ENCODE measurements at places on chromosomes 5 and 9.
A peak's percentile ranks its signal among the peaks of the same experiment; 100 is the strongest.

DNA sequence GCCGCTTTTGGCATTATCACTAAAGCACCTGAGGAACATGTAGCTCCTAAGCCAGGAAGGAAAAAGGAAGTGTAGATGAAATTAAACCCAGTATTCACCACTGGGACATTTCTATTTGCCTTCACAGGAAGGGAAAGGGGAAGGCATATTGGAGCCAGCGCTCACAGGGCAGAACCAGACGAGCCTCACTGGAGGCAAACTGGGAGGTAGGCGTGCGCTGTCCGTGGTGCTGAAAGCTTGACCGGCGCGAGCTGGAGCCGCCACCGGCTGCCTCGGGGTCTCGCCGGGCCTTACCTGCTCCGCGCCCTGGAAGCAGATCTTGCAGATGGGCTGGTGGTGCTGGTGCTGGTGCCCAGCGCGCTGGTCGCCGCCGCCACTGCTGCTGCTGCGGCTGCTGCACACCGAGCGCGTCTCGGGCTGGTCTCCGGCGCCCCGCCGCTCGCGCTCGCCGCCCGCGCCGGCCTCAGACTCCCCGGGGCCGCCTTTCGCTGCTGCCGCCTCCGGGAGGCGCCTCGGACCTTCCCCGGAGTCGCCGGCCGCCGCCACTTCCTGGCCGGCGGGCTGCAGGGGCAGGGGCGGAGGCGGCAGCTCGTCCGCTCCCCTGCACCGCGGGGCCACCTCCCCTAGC lies 732 bp downstream of the MARCHF11 start:
- DNase-seq: peak; percentile 71

- no peak for DNase-seq
Observed at GRCh38 chr5:134101686-134102439, 12.6 kb upstream of the TCF7 start.

- no peak for DNase-seq
Observed at GRCh38 chr5:81756016-81756415, 5.1 kb upstream of the SSBP2 start.

GRCh38 chr5:178627259-178627598 lies 379 bp upstream of the CLK4 start:
- no peak for DNase-seq

DNA sequence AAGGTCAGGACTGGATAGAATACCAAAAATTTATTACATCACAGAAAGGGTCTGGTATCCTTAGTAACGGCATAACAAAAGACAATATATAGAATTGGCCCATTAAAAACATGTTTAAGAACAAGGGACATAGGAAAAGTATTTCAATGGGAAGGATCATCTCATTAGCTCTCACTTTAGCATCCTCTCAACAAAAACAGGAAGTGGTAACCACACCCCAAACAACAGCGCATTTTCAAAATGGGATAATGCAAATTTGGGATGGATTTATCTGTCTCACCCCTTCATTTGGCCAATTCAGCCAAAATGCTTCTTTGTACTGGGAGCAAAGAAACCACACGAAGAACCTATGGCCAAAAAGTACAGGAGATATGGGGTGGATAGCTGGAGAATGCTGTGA lies 9.8 kb upstream of the UGT3A1 start:
- no peak for DNase-seq

- DNase-seq: no peak
Observed at GRCh38 chr9:126430124-126430523, 103.5 kb downstream of the MVB12B start.

GRCh38 chr9:98118640-98119601 lies at the start of gene TRIM14:
Gene TRIM14, minus strand, starts transcription at chr9:98119222. Its CDS starts 34 bp downstream, at chr9:98119188.
- DNase-seq: peak; percentile 42

DNA sequence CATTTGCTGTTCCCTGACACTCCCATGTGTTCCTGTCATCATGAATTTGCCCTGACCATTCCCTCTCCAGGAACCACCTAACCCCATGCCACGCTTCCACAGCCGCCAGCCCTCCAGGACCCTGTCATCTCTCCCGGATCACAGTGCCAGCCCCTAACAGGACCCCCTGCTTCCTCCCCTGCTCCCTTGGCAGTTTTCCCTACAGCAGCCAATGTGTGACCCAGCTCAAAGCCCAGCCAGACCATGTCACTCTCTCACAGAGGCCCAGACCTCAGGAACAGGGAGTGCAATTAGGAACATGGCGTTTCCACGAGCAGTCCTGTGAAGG lies 8.1 kb downstream of the FOXE1 start:
- DNase-seq: no peak

- no peak for DNase-seq
Observed at GRCh38 chr5:79544131-79544530, 30.2 kb upstream of the HOMER1 start.

DNA sequence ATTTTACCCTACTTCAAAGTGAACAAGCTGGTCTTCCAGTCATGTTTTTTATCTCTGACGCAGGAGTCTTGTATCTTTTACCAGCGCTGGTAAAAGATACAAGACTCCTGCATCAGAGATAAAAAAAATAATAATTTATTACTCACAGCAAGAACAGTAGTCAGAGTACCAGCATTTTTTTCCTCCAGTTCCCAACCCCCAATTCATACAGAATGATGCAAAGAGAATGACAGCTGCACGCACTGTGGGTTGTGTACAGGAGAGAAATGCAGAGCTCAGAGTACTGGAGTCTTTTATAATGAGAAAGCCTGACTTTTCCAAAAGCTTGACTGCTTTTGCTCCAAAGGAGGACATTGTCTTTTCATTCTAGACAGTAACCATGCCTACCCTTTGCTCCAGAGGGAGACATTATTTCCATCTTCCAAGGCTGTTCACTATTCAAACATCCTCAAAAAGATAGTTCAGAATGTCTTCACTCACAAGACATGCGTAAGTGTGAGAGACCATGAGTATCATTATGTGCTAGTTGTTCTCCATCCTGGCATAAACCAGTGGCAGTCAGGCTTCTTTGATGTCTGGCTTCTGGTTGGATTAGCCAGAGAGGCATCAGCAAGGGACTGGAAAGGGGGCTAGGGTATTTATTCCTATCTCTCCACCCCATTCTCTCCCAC lies 14.3 kb upstream of the RANBP6 start:
- peak; percentile 15 for DNase-seq

- no peak for DNase-seq
Observed at GRCh38 chr5:88503406-88503805, 234.8 kb upstream of the TMEM161B start.

- DNase-seq: no peak
Observed at GRCh38 chr9:95678759-95679158, 162.0 kb upstream of the PTCH1 start.

- DNase-seq: peak; percentile 89
Observed at GRCh38 chr5:10987925-10988504, 227.0 kb upstream of the DAP start.

- no peak for DNase-seq
Observed at GRCh38 chr9:30977965-30978364, 1406.5 kb upstream of the ACO1 start.

DNA sequence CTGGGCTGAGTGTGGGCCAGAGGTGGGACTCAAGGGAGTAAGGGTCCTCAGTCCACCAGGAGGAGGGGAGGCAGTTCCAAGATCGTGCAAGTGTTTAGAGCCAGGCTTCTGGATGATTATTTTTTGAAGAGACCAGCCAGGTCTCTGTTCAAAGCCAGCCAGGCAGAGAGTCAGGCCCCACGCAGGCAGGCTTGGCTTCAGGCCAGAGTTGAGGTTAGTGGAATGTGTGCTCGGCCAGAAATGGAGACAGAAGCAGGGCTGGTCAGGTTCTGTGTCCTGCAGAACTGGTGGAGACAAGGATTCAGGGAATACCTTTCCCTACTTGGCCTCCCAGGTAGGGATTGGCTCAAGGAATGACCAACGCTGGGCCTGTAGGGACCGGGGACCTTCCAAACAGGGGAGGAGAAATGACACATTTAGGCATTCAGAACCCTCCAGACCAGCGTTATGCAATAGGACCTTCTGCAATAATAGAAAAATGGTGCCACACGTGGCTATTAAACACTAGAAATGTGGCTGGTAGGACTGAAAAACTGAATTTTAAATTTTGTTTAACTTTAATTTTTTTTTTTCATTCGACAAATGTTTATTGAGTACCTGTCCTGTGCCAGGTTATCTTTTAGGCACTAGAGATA lies 106.2 kb downstream of the CMYA5 start:
- DNase-seq: no peak

GRCh38 chr5:120630550-120630949 lies 166.4 kb downstream of the PRR16 start:
- no peak for DNase-seq

DNA sequence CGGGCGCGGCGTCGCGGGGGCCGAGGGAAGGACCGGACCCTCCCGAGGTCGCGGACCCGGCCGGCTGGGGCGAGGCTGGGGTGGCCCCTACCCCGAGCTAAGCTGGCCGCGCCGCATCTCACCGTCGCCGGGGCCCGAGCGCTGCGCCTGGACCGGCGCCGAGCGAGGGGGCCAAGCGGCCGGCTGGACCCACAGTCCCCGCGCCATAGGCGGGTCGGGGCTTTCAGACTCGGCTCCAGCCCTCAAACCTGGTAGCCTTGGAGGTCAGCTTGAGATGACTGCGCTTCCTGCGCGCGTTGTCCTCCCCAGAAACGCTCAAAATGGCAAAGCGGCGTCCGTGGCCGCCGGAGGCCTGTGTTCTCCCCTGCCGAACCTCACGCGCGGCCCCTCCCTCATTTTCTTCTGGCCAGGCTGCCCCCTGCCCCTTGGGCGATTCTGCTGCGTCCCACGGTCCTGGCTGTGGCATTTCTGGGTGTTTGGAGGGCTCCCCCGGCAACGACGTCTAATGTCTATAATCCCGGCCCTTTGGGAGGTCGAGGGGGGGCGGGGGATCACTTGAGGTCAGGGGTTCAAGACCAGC lies 8.7 kb upstream of the GRIN1 start:
- DNase-seq: no peak

DNA sequence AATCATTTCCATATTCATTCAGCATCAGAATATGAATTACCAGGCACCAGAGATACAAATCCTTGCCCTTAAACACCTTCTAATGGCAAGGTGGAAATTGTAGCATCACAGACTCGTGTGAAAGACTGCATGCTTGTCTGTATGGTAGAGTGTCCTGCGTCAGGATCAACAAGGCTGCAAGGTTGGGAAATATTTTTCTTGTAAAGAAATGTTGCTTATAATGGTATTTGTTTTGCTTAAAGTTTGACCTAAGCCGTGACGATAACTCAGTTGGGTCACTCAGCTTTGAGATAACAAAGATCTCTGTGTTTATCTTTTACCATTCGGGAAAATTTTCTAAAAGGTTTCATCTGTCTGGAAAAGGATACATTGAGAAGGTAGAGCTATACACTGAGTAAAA lies 87.6 kb downstream of the BASP1 start:
- peak; percentile 40 for DNase-seq

GRCh38 chr9:93492327-93492726 lies 38.9 kb upstream of the FAM120AOS start:
- no peak for DNase-seq

DNA sequence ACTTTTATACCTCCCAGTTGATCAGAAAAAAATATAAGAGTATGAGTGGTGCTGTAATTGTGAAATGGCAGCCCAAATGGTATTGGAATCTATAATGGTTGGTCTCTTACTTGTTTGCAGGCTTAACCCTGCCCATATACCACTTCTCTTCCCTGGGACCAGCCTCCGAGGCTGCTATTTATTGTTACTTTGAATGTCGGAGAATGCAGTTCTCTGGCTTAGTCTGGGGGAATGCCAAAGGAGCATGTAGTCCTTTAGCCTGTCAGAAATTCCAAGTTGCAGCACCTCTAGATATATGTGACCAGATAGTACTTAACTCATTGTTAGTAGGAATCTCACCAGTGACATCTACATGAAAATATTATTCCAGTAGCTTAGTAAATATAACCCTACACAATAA lies 47.5 kb downstream of the SLC44A1 start:
- DNase-seq: no peak

DNA sequence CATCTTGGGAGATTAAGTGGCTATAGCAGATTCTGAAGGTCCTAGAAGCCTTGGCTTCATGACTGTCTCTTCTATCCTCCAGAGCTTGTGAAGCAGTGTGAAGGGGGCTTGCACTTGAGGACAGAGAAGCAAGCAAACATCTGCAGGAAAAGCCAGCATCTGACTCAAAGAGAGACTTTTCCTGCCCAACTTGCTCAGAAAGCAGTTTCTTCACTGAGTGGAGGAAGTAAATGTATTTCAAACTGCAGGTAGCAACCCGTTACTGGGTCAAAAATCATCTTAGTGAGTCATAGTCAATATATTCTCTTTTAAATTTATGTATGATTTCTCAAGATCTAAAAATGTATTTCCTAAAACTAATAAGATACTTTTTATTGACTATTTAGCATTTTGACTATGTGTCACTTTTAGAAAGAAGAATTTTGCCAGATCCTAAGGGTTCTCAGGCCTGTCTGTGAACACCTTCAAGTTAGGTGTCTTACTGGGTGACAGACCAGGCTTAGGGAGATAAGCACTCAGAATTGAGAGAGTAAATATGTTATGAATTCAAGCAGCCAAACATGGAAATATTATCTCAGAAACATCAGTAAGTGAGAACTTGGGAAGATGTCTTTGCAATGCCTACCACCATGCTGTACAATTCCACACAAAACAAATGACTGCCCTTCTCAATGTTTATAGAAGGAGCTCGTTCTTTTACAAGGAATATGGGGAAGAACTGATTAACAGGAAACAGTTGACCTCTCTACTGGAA lies 72.6 kb upstream of the DMAC1 start:
- no peak for DNase-seq

GRCh38 chr9:38228331-38229103 lies 159.5 kb upstream of the SHB start:
- DNase-seq: no peak

GRCh38 chr9:83538172-83538889 lies at the start of gene FRMD3:
Gene FRMD3, minus strand, starts transcription at chr9:83538401. Its CDS starts 170 bp downstream, at chr9:83538231.
- peak; percentile 82 for DNase-seq

- no peak for DNase-seq
Observed at GRCh38 chr5:56012281-56012963, 17.7 kb upstream of the IL6ST start.

DNA sequence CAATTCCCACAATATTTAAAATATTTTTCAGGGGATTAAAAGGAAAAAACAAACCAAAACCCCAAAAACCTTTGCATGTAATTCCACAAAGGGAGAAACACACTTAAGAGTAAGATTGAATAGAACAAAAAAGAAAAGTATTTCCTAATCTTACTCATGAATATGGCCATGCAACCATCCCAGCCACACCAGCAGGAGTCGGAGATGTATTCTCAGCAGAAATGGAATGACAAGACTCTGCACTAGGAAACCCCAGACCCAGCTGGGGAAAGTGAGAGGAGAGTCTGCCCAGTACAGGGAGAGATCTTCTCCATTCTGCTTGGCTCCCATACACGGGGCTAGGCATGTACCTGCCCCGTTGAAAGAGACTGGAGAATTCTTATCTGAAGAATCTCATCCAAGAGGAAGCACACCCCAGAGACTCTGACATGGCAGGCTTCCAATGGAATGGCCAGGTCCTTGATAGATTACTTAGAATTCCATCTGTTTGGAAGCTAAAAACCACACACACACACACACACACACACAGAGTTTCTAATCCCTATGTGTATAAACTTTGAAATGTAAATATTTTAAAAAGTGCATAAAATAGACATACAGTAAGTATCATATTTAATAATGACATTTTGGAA lies 118.8 kb downstream of the GADD45G start:
- no peak for DNase-seq

DNA sequence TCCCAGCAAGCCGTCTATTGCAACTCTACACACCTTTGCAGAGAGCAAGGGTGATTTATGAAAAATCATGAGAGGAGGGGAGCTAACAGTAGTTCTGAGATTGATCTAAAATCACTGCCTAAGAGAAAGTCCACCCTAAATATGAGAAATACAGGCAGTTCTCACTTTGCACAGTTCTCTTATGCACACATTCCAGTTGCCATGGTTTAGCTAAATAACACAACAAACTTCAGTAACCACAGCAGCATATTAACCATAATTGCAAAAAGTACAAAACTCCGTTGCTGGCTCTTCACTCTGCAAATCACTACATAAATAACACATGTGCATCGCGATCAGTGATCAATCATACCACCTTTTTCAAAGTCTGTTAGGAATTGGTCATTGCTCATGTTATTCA lies 31.1 kb downstream of the PGGT1B start:
- no peak for DNase-seq

Data from NCI-H526 (cell line).